Fibroblast of villous mesenchyme (primary cell): ENCODE measurements at places on chromosomes 1 and 21.

- DNase-seq: no peak
Observed at GRCh38 chr1:195082183-195082582, 1526.1 kb downstream of the KCNT2 start.

DNA sequence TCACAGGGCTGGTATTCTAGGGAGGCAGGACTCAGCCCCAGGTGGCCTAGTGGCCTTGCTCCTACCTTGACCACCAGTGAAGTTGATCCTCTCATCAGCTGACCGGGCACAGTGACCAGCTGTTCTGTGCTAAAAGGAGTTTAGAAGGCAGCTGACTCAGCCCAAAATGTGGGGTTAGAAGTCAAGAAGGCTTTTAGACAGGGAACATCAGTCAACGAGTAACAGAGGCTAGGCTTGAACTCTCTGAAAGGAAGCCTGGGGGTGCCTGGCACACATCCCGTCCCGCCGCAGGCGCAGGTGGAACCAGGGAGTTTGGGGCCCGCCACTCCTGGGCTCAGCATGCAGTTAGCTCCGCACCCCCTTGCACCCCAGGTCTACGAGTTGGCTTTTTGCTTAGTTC, 114.9 kb upstream of the SLC45A1 start:
- DNase-seq: peak; percentile 43

DNA sequence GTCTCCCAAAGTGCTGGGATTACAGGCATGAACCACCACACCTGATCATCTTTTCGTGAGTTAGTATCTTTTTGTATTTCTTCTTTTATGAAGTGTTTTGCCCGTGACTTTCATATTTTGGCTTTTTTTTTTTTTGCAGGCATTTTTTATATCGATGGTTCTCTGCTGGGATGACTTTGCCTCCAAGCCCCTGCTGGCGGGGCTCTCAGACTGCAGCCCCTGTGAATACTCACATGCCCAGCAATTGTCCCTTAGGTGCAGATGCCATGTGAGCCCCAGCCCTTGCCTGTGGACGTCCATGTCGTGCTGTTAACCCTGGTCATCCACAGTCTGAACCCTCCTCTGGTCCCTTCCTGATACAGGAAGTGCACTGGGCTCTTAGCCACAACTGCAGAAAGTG, 21.7 kb downstream of the CRYAA start:
- DNase-seq: no peak

DNA sequence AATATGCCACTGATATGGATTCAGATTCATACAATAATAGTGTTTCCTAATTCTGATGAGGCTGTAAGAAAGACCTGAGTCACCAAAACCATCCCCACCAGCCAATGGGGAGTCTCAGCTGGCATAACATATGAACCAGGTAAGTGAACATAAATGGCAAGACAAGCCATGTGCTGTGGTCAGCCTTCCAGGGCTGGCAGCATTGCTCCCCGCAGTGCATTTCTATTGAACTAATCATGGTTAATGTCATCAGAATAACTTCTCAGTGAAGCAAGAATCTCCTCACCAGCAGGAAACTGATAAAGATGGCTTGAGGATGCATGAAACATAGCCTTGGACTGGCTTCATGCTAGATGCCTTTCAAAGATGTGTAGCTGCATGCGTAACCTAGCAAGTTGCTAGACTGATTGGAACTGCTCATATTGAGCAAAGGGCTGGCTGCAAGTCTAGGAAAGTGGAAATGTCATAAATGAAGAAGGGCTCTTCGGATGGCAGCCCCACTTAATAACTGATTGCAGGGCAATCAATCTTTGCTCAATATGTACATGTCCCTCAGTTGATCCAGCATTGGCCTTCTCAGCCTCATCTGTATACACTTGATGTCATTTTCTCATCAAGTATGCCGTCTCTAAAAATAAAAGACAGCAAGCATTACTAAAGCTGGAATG, 88.0 kb downstream of the NTNG1 start:
- no peak for DNase-seq

- DNase-seq: no peak
Observed at GRCh38 chr1:197638316-197638715, 137.0 kb downstream of the DENND1B start.

GRCh38 chr1:245874942-245875580, 632.0 kb downstream of the SMYD3 start:
- peak; percentile 99 for DNase-seq

- DNase-seq: no peak
Observed at GRCh38 chr1:85363521-85363920, 87.1 kb upstream of the BCL10 start.
